ENCODE measurements at places on chromosomes 7 and 10.

DNA sequence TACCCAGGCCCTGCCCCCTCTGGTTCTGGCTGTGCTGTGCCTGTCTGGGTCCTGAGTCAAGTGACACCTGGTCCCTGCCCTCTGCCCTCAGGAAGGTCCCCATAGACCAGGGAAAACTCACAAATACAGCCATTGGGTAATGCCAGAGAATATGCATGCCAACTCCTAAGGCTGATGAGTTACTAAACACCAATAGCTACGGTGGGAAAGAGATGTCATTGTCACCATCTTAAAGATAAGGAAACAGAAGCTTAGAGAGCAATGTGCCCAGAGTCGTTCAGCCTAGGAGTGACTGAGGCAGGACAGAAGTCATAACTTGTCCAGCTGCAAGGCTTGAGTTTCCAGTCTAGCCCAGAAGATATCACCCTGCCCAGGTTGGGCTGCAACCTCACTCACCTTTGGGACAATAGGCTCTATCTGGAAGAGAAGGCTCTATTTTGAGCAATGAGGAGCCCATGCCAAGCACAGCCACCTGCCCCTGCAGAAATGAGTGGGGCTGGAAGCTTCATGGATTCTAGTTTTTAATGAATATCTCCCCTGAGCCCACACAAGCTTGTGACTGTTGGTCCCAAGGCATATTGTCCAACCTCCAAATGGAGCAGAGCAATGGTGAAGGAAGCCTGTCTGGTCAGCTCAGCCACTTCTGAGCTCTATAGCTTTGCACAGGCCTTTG, 42.6 kb downstream of the ZNF273 start:
- no peak for DNase-seq

- no peak for DNase-seq
These were observed 77.0 kb downstream of the OAT start for GRCh38 chr10:124341768-124342135.

DNA sequence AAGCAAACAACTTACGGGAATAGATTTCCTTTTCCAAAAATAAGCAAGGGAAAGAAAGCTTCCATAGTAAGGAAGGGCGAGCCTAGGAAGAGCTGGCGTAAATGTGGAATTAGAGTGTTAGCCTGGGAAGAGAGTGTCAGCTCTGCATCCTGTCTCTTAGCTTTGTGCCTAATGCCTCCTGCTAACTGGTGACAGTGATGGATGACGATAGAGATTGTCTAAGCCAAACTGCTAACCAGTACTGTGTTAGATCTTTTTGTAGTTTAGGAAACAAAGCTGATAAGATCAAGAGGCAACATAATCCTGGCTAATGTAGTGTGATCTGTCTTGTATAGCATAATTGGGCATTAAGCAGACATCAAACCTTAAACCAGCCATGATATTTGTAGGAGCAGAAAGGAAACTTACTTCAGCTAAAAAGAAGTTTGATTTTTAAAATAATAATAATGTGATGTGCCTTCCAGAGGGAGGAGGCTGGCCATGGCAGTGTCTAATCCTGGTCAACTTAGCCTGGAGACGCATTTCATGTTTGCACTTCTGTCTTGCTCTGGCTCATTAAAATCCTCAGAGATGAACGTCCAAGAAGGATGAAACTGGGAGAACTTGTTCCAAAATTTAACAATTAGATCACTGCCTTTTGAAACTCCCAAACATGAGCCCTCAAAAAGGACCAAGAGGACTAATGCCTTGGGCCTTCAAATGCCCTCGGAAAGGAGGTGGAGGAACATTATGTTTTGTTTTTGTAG, 85.1 kb downstream of the FAM204A start:
- no peak for DNase-seq

DNA sequence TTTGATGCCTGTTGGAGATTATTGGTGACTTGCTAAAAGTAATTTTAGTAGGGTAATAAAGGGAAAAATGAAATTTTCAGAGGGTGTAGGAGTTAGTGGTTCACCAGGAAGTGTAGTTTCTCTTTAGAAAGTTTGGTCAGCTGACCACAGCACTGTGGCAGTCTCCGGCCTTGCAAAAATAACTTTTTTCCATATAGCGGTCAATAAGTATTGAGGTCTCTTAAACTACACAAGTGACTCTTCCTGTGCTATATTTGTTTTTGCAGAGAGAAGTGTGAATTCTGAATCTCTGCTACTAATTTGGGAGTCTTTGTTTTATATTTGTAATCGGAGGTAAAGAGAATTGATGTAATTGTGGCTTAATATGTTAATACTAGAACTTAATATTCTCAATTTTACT, 24.3 kb downstream of the PTPN12 start:
- peak; percentile 6 for DNase-seq

DNA sequence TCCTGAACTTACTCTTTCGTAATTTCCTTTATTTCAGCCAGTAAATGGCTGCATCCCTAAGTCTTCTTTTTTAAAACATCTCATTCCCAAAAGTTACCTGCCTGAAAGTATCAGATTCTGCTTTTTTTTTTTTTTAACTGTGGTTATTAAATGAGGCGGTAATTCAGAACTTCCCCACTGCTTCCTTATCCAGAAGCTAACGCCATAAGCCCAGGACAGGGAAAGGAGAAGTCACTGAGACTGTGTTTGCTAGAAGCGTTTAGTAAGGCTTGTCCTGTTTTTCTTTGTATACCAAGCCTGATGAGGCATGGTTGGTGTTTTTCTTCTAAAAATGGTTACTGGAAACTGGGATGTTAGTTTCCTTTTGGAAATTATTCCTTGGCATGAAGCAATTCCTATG, 197.8 kb downstream of the CELF2 start:
- no peak for DNase-seq

GRCh38 chr7:124796771-124797170, 31.2 kb upstream of the GPR37 start:
- no peak for DNase-seq

GRCh38 chr7:156094350-156095146, 282.3 kb upstream of the SHH start:
- DNase-seq: no peak

DNA sequence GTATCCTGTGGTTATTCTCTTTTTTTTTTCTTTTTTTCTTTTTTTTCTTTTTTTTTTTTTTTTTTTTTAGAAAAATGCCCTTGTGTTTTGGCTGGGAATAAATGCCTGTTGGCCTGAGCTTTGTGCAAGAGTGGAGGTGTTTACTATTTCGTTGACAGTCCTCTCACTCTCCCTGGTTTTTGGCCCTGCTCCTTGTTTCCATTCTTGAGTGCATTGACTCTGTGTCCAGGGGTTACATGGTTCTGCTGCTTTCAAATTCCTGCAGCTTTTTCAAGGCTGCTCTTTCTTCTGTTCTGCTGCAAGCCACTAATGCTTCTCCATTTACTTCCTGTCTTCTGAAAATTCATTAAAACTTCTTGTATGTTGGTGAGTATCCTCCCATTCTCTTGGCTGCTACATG, 59.7 kb upstream of the TBX20 start:
- no peak for DNase-seq

DNA sequence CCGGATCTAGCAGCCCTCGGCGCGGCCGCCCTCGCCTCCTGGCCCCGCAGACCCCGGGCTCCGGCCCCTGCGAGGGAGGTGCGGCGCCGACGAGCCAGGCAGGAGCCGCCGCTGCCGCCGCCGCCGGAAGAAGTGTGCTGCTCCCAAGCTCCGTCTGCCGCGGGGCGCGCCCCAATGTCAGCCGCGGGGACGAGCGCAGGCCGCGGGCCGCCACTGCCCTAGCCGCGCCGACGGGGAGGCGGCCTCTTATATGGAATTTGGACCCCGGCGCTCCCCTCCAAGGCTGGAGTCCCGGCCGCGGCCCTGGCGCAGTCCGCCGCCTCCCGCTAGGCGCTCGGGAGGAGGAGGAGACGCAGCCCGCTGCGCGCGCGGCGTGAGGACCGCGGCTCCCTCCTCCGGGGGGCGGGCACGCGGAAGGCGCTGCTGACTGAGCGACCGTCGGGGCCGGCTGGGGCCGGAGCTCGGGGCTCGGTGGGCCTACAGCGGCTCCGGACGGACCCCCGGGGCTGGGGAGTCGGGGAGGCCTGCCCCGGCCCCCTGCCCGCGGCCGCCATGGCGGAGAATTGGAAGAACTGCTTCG, at the start of gene TRIM8:
TRIM8 (plus strand) TSS at position 414 of the 580 bp plus-strand sequence; CDS start at position 553, 139 bp downstream.
- no peak for DNase-seq

- DNase-seq: no peak
These were observed 41.9 kb downstream of the MGAM2 start for GRCh38 chr7:142153400-142153799.

- DNase-seq: no peak
These were observed 826 bp downstream of the PODXL start for GRCh38 chr7:131555552-131556052.

DNA sequence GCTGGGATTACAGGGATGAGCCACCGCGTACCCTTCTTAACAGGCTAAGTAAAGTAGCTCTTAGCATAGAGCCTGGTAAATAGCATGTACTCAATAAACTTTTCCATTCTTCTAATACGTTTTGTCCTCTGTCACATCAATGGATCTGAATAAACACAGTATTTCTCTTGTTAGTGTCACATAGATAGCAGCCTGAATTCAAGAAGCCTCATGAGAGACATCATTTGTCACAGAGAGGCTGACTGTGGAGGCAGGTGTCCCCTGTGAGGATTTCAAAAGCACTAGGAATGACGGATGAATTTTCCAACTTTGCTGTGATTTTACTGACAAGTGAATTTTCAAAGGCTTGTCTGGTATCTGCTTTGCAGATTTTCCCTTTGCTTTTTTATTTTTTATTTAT, 82.6 kb upstream of the CDC14C start:
- no peak for DNase-seq

GRCh38 chr7:157670490-157671357, 333.9 kb downstream of the DNAJB6 start:
- no peak for DNase-seq

DNA sequence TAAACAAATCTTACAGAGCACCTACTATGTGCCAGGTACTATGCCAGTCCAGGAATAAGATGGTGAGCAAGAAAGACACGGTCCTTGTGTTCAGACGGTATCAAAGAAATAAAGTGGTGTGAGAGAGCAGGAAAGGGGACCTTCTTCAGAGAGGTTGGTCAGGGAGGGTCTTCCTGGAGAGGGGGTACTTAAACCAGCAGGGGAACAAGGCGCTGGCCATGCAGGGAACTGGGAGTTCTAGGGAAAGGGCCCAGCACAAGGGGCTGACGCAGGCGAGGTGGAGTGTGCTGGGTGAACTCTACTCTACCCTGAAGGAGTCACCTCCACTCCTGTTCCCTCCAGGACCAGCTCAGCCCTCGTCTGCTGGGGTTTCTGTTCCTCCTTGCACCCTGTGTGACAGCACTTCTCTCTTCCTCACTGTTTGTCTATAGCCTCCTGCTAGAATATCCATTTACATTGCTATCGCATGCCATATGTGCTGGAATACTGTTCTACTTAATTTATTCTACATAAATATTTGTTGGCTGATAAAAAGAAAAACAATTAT, 73.5 kb downstream of the AOAH start:
- no peak for DNase-seq

DNA sequence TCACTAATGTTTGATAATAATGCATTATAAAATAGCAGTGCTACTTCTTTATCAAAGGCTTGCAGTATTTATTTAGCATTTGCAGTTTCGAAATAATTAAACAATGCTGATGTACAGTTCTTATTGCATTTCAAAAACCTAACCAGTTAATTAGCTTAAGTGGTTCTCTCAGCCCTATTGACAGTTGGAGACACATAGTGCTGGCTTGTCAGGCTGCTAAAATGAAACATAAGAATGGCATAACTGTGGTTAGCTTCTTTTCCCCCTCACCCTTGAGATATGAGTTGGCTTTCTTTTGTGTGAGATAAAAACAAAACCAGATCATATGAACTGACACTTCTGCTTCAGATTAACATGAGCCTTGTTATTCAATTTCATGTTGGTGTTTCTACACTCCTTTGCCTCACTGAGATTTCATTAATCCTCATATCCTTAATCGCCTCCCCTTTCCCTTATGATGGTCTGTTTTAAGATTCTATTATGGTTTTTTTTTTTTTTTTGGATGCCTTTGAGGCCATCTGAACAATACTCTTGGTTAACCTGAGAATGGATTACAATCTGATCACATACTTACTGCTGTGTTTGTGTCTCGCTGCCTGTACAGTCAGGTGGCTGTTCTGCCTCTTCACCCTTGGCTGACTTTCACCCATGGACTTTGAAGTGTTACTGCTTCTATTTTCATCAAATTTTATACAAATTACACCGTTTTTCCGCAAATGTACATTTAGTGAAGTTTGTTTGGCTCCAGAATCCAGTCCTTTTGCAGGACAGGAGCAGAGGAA, 108.0 kb downstream of the SDK1 start:
- DNase-seq: no peak

DNA sequence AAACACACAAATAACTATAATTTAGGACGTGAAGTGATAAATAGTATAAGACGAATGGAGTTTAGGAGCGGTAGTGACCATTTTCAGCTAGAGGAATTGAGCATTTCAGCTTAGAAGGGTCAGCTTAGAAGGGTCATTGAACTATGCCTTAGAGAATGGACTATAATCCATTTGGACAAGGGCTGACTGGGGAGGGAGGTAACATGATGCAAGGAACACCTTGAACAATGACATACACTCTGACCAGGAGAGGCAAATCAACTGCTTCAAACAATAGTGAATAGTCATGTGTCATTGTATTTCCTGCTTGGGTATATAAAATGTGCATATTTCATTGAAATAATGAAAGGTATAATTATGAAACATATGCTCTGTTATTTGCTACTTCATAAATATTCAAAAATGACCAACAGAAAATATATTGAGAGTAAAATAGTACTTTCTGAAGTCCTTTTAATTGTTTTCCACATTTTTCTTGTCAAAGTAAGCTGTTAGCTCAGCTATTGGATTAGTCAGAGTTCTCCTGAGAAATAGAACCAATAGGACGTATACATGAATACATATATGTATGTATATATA, 40.5 kb upstream of the WASL start:
- no peak for DNase-seq

DNA sequence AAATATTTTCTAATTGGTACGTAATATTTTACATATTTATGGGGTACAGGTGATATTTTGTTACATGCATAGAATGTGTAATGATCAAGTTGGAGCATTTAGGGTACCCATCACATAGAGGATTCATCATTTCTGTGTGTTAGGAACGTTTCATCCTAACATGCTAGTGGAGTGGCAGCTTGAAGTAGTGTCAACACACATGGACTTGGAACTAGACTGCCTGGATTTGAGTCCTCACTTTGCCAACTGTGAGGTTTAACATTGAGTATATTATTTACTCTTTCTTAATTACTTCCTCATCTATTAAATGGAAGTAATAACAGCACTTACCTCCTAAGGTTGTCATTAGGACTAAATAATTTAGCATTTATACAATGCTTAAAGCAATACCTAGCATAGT, 241.9 kb downstream of the PLXDC2 start:
- DNase-seq: no peak

DNA sequence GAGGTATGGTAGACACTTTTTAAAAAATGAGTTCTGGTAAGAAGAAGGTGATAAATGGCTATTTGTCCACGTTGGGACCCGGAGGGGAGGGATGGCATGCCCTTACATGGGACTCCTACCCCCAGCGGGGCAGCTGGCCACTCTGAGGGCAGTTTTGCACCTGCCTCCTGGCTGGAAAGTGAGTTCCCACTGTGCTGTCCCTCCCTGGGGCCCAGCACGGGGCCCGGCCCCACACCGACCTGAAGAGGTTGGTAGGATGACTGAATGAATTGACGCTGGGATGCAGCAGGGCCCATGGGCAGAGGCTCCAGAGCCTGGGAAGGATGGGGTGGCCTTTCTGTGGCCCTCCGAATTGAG, 601 bp upstream of the AEBP1 start:
- no peak for DNase-seq

GRCh38 chr7:37424995-37425394, 23.7 kb downstream of the ELMO1 start:
- DNase-seq: no peak

- DNase-seq: no peak
These were observed 228.8 kb downstream of the EXOC4 start for GRCh38 chr7:133481676-133482075.

- no peak for DNase-seq
These were observed 36.9 kb downstream of the TNPO3 start for GRCh38 chr7:129017933-129018538.

Measured in GM19239 (cell line).